ENCODE measurements at places on chromosomes 4 and X.
A peak's percentile ranks its signal among the peaks of the same experiment; 100 is the strongest.

DNA sequence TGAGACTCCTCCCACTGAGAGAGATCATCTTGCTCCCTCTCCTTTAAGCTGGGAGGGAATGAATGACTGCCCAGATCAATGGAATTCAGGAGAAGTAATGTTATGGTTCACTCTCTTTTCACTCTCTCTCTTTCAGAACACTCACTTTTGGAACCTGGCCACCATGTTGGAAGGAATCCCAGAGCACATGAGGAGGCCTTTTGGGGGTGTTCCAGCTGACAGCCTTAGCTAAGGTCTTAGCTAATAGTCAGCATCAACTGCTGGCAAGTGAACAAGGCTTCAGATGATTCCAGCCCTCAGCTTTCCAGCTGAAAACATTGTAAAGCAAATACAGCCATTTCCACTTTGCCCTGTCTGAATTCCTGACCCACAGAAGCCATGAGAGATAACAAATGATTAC is 124.0 kb upstream of the CLNK start:
- DNase-seq: no peak

GRCh38 chr4:157818946-157819692 is 353.7 kb downstream of the GASK1B start:
- no peak for DNase-seq

GRCh38 chrX:31563792-31564191 is 492.0 kb upstream of the FTHL17 start:
- DNase-seq: no peak

DNA sequence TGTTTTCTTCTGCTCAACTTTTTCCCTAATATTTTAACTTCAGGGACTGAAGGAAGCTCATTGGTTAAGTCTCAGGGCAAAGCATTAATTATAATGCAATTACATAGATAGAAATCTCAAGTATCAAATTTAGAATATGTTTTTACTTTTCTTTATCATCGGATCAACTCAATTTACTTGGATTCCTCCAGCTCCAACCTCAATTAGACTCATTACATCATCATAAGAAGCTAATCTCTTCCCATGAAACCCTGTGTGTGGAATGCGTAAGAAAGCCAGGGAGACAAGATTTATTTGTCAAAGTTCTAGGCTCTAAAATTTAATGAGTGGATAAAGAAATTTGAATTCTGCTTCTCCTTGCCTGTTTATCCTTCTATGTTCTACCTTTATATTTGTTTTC is 918.4 kb downstream of the ADGRL3 start:
- DNase-seq: no peak

DNA sequence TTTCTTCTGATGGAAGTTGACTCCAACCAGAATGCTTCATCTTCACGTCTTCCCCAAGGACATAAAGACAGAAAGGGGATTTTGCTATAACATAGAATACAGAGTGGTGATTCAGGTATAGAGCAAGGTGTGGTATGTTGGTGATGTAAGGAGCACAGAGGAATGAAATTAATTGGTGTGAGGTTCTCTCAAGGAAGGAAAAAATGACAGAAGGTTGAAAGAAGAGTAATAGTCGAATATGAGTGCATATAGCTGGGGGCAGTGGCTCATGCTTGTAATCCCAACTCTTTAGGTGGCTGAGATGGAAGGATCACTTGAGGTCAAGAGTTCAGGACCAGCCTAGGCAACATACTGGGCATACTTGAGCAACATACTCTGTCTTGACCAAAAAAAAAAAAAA is 20.1 kb downstream of the KIAA0232 start:
- DNase-seq: no peak

DNA sequence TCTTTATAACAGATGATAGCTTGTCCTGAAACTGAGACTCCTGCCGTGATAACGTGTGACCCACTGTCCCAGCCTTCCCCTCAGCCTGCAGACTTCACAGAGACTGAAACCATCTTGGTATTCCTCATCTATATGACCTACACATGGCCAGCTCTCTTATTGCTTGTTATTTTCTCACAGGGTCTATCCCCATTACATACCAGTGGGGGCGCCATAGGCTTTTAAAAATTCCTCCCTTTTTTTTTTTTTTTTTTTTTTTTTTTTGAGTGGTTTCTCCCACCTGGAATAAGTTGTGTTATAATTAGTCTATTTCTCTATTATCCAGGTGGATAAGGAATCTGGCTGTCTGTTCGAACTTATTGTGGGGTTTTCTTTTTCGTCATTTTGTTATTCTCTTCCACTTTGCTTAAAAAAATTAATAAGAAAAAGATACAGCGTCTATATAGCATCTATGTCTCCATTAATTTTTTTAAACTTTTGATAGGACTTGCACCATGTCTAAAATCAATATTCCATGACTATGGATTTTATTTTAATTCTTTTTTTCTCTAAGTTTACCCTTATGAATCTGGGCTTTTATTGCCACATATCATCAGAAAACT is 47.2 kb downstream of the GYG2 start:
- DNase-seq: no peak

- DNase-seq: no peak
Measured at GRCh38 chr4:48262926-48263325, 6.7 kb downstream of the TEC start.

- no peak for DNase-seq
Measured at GRCh38 chr4:54572152-54572542, 85.6 kb upstream of the KIT start.

- no peak for DNase-seq
Measured at GRCh38 chr4:5719350-5720055, 8.5 kb downstream of the EVC start.

- DNase-seq: peak; percentile 54
Measured at GRCh38 chr4:1009542-1010394, 1.7 kb upstream of the FGFRL1 start.

DNA sequence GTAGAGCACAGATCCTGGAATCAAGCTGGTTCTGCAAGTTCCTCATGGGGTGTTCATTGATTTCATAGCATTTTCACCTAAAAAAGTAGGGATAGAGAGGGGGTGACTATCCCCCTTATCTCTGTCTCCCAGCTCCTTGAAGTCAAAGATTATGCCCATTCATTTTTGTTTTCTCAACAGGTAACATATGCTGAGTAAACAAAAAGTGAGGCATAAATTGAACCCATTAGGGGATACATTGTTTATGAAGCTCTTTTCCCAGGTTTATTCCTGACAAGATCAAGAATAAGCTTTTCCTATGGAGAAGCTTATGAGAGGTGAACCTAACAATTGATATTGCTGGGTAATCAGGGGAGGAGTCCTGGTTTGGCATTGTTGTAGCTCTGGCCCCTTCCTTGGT is 9.2 kb upstream of the ANAPC4 start:
- no peak for DNase-seq

DNA sequence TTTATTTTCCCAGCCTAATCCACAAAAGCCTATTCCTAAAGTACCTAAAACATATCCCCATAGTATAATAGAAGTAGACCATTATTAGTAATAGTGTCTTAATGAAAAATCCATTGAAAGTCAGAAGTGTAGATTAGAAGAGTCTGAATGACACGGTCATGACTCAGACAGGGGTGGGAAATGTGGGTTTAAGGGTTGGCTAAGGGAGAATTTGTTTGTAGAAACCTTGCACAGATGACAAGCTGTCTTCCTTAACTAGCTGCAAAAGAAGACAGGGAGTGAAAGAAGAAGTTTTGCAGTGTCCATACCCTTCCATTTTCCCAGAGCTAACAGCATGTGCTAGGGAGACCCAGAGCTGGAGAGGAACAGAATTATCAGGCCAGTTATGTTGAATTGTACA is 242.7 kb upstream of the ETNPPL start:
- no peak for DNase-seq

DNA sequence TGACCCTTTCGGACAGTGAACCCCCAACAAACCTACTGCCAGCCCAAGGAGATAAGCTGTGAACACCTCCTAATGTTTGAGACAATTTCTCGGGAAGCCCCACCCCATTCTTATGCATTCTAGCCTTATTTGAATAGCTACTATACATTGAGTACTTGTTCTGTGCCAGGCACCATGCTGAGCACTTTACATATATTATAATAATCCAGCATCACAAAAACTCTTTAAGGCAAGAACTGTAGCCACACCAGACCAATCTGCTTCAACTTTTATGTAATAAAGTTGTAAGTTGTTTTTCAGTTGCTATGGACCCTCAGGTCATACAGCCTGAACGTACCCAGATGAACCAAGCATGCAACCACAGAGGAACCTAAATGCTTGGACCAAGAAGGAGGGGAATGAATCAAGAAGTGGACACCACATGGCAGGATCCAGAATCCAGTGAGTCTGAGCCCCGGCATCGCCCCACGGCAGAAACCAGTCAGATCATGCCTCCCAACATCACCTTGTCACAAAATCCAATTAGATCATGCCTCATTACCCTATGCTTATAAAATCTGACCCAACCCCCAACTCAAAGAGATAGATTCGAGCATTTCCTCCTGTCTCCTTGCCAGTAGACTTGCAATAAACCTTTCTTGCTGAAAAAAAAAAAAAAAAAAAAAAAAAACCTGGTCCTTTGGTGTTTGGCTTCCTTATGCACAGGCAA is 225.0 kb downstream of the QDPR start:
- no peak for DNase-seq

GRCh38 chr4:182289809-182290208 is 46.6 kb downstream of the TENM3 start:
- DNase-seq: no peak

DNA sequence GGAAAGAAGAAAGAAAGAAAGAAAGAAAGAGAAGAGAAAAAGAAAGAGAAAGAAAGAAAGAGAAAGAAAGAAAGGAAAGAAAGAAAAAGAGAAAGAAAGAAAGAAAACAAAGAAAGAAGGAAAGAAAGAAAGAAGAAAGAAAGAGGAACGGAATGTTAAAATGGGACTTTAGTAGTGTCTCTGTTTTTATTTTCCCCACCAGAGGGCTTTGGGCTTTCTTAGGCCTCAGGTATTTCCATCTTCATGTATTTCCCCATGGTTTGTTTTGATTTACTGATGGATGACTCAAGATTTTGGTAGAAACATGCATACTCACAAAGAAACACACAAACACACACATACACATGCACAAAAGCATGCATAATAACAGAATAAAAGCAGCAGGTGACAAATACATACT is 181.2 kb downstream of the AFF2 start:
- DNase-seq: no peak

GRCh38 chr4:2339458-2340271 is 77.8 kb upstream of the MXD4 start:
- DNase-seq: no peak

GRCh38 chrX:31459361-31459760 is 387.5 kb upstream of the FTHL17 start:
- DNase-seq: no peak

DNA sequence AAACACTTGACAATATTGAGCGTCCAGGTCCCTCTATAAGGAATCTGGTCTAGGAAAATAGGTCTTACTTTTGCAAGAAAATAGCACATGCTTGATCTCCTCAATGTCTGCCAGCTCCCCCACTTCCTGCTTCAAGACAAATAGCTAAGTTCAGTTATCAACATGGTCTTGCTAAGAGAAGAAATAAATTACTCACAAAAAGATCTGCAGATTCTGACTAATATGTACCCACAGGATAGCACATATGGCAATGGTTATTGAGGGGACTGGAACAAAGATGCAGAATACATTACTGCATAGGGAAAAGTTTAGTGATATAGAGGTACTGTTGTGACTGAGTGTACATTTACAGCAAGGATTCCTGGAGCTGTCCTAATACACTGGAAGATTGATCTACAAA is 457.5 kb upstream of the GRID2 start:
- no peak for DNase-seq

GRCh38 chr4:66572949-66573348 is 902.7 kb upstream of the EPHA5 start:
- no peak for DNase-seq

DNA sequence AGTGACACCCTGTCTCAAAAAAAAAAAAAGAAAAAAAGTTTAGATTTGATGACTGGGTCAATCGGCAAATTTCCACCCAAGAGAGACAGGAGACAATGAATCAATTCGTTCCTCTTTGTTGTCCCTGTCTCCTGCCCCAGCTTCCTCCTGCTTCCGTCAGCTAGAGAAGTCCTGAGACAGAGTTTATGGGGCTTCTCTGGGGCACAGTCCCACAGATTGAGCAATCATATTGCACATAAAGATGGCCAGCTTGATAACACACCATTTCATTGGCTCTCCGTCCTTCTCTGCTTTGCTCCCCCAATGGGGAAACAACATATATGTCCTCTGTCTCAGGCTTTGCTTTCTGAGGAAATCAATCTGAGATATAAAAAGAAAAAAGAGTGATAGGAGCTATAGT is 78.4 kb upstream of the FUNDC1 start:
- no peak for DNase-seq

DNA sequence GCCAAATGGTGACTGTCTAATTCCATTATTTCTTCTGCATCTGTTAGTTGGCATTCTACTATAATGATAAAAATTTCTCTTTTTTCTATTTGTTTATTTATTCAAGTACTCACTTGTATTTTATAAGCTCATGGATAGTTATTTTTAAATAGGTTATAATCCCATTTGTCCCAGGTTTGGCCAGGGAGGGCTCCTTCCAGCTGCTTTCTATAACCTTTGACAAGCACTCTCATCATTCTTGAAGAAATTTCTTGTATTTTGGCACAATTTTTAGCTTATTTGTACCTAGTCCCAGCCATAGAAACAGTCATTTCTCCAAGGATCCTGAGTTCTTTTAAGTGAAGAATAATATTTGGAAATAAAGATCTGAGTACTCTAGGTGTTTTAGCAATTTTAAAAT is 1038.6 kb upstream of the AGA start:
- no peak for DNase-seq

GRCh38 chr4:30181512-30181911 is 538.7 kb upstream of the PCDH7 start:
- no peak for DNase-seq

DNA sequence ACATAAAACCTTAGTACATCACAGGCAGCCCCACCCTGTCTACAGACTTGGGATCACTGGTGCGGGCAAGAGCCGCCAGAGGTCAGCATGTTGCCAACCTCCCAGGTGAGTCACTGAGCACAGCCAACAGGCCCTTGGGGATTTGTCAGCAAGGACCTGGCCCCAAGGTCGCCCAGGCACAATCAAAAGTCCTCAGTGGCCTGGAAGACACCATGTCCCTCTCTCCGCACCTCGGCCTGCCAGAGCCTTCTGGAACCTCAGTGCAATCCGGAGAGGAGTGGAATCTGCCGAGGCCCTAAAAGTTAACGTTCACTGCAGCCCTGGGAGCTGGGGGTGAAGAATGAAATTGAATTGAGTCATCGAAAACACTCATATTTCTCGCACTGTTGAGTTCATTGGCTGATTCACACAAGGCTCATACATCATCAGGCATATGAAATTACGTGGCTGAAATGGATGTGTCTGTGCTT is 74.3 kb downstream of the WFS1 start:
- no peak for DNase-seq

DNA sequence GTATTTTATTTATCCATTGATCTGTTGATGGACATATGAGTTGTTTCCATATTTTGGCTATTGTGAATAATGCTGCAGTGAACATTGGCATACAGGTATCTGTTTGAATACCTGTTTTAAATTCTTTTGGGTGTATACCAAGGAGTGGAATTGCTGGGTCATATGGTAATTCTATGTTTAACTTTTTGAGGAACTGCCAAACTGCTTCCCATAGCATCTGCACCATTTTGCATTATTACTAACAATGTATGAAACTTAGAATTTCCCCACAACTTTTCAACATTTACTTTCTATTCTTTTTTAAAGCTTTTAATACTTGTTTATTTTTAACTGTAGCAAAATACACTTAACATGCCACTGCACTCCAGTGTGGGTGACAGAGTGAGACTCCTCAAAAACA is 57.0 kb upstream of the MSN start:
- no peak for DNase-seq

Data from activated CD4-positive, alpha-beta T cell treated with anti-CD3 and anti-CD28 coated beads for 24 hours (primary cell).